ENCODE measurements at places on chromosomes 6 and 20.
A peak's percentile ranks its signal among the peaks of the same experiment; 100 is the strongest.

GRCh38 chr20:17956099-17956685 lies 12.4 kb downstream of the SNX5 start:
- no peak for DNase-seq

DNA sequence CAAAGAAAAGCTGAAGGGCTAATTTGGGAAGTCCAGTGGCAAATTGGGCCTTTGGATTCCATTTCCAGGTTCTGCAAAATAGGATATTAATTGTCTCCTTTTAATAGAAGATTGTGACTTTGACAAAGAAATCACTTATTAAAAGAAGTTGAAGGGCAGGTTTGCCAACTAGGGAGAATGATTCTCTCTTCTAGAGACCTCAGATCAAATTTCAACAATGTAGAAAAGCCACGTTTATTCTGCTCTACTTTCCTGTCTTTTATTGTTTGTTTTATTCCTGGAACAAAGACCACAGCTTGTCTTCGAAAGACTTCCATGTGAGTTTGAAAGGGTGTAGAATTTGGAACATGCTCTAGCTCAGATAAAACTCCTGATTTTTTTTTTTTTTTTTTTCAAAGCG lies 65.5 kb upstream of the PRL start:
- DNase-seq = no peak

GRCh38 chr20:44146272-44146671 lies 40.7 kb downstream of the JPH2 start:
- DNase-seq = no peak

- DNase-seq = no peak
These were observed 93.1 kb downstream of the RNF182 start for GRCh38 chr6:14017626-14018475.

GRCh38 chr20:51484141-51484815 lies 58.2 kb downstream of the NFATC2 start:
- no peak for DNase-seq

GRCh38 chr6:129539032-129539431 lies 170.9 kb downstream of the ARHGAP18 start:
- no peak for DNase-seq

DNA sequence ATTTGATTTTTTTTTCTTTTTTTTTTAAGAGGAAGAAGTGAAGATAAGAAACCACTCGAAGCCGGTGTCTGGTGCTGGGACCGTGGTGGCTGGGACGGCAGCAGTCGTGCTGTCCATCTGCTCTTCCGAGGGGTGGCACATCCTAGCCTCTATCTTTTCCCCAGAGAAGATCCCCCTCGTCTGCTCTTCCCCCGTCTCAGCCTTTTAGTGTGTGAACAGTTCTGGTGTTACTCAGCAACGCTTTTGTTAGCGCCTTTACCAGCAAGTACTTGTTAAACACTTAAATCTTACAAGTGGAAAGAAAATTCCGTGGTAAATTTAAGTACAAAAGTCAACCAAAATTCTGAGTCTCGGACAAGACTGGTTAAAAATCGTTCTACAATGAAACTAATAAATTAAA lies 90.1 kb downstream of the RSPH3 start:
- no peak for DNase-seq

- DNase-seq = no peak
These were observed 33.7 kb upstream of the PAQR8 start for GRCh38 chr6:52328303-52328662.

- peak; percentile 47 for DNase-seq
These were observed 14.5 kb upstream of the SIRPG start for GRCh38 chr20:1671891-1672669.

GRCh38 chr6:38528196-38528965 lies 111.3 kb downstream of the BTBD9 start:
- DNase-seq = no peak

- peak; percentile 9 for DNase-seq
These were observed 50.6 kb upstream of the SLC32A1 start for GRCh38 chr20:38673725-38674091.

- no peak for DNase-seq
These were observed 186.9 kb upstream of the CDYL start for GRCh38 chr6:4589295-4589694.

- DNase-seq = no peak
These were observed 2.1 kb downstream of the FAM110A start for GRCh38 chr20:835608-836045.

- no peak for DNase-seq
These were observed 174.0 kb downstream of the RNF144B start for GRCh38 chr6:18561037-18561750.

DNA sequence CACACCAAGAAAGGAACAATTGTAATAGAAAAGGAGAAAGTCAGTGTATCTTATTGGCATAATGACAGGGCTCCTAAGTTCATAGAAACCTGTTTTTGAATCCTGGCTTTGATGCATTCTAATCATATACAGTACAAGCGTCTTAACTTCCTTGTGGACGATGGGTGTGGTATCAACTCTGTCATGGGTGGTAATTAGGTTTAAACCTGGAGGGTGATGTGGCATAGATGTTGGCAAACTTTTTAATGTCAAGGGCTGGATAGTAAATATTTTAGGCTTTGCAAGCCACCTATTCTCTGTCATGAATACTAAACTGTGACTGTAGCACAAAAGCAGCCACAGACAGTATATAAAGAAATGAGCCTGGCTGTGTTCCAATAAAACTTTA lies 138.7 kb upstream of the EDN1 start:
- no peak for DNase-seq

DNA sequence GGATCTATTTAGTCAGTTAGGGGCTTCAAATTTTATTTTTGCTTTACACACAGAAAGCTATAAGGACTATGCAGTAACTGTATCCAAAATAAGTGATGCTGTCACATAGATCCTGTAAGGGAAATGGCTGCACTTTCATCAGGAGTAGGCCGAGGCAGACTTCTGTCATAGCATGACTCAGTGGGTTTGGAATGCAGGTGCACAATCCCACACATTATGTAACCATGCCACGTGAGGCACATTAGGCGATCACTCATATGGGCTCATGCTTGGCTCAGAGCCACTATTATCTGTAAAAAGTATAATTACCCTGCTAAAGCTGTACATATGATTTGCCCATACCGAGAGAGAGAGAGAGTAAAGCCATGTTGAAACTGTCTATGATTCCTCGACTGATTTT lies 1189.4 kb upstream of the EYS start:
- no peak for DNase-seq

GRCh38 chr20:33839591-33839990 lies 28.4 kb downstream of the CHMP4B start:
- DNase-seq = no peak

DNA sequence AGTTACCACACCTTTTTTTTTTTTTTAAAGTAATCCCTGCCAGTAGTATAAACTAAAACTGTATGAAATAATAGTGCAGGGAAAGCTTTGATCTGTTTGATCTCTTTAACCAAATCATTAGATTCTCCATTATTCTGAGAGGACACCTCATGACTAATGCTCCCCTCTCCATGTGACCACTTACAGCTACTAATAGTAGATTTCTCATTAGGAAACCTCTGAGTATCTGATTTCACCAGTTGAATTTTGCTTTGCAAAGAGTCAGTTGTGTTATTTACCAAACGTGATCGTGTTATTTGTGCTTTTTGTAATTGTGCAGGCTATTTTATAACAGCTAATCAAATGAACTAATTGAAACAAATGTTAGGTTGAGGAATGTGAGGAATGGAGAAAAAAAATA lies 12.5 kb downstream of the CASP8AP2 start:
- DNase-seq = no peak

- DNase-seq = no peak
These were observed 112.2 kb downstream of the SYCP2 start for GRCh38 chr20:59821201-59821600.

GRCh38 chr6:155349956-155350355 lies 35.7 kb upstream of the TFB1M start:
- no peak for DNase-seq

DNA sequence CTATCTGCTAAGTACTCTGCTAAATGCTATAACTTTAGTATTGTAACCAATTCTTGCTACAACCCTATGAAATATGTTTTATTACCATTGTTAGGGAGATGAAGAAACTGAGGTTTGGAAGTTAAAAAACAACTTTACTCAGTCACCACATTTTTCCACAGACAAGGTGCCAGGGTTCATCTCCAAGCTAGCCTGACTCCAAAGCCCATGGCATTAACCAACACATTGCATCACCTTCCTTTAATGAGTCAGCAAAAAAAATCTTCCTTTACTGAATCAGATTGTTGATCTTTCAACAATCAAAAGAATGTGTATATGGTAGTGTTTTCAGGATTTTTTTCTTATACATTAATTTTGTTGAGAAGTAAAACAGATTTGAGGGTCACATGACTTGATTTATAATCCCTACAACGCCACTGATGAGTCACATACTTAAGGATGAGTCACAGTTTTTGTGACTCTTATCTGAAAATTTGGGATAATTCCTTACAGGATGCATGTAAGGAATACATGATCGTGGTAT lies 41.5 kb downstream of the MAN1A1 start:
- DNase-seq = peak; percentile 31

GRCh38 chr6:108581932-108582475 lies 21.3 kb downstream of the FOXO3 start:
- DNase-seq = no peak

DNA sequence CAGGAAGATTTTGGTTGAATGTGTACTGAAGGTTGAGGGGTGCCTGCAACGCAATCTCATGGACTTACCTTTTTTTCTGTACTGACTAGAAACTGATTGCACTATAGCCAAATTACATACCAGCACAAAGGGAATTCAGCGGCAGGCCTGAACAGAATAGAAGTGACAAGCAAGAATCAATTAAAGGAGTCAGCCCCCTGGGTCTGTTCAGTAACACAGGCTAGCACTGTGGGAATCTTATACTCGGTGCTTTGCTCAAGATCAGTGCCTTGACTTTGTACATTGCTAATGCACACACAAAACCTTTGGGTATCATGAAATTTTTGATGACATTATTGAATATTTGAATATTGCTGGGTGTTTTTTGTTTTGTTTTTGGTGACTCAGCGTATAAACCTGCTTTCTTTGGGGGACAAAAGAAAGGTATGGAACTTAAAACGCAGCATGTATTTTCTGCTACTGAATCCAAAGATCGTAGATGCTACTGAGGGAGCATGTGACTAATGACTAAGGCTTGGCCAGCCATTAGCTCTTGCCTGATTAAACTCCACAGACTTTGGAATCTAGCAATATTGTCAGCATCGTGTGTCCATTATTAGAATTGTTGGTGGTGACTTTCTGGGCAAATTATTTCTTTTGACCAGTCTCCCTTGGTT lies 236.6 kb downstream of the ARID1B start:
- DNase-seq = no peak

GRCh38 chr20:60306551-60306950 lies 348.3 kb downstream of the CDH26 start:
- DNase-seq = no peak

- DNase-seq = no peak
These were observed 195.3 kb downstream of the SYNE1 start for GRCh38 chr6:152441902-152442301.

DNA sequence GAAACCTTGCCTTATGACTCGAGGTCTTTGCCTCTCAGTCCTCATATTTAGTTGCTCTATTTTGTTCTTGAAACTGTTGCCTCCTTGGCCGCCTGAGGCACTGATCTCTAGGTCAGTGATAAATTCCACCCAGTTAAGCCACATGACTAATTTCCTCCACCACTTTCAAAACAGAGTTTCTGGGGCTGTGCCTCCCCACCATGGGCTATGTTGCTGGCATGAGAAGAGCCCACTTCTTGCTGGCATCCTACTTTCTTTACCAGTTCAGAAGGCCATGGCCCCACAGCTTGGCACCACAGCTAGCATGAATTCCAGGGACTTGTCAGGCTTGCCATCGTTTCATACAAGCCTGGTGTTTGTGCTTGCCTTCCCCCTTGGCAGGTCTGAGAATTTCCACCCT lies 361.4 kb upstream of the JAG1 start:
- no peak for DNase-seq

- DNase-seq = no peak
These were observed 129.2 kb upstream of the PCSK2 start for GRCh38 chr20:17097603-17098002.

DNA sequence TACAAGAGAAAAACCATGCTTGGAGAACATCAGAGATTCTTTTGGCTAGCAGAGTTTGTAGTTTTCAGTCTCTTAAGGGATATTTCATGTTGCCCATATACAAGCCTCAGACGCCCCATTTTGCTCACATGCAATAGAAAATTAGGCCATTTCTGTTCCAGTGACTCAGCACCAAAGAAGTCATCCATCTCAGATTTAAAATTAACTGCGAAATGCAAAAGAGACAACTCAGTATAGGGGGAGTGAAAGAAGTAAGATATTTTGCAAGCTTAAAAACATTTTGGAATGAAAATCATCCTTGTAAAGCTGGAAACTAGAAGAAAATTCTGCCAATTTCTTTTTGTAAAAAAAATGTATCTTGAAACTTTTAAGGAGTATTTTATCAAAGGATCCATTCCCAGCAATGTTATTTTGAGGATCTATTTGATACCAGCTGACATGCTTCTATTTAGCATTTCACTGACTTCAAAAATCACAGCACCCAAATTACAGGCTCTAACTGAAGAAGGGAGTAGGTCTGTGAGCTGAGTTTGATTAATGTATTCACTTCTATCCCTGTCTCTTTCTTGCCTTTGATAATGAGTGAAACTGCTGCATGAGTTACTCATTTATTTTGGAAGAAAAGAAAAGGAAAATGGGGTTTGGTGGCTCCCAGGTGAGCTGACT lies 223.7 kb upstream of the SULF2 start:
- DNase-seq = no peak

DNA sequence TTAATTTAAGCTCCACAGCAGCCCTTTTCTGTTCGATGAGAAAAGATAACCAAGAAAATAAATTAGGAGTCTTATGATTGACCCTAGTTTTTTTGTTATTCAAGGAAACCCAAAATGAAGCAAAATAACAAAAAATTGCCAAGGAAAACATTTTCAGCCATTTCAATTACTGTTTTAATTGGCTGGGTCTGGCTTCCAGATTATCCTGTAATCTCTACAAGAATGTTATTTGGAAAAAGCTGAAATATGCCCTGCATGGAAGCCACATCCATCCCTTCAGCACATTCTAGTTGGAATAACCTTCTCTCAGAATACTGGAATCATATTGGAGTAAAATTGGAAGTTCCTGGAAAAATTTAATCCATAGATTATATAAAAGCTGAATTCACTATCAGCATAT lies 191.1 kb upstream of the CCN2 start:
- no peak for DNase-seq

DNA sequence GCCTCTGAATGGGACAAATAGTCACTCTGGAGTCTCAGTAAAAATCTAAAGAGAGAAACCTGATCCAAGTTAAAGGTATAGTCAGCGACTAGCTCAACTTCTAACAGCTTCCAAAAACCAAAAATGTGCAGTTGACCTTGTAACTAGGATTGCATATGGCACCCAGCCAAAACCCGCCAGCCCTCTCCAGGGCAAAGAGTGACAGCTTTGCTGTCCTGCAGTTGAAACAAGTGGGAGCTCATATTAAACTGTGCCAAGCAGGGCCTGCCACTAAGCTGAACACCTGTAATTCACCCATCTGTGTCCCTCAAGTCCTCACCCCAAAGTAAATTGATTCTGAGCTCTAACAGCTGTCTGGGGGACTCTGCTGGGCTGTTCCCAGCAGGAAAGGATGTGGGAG lies 695.3 kb downstream of the MAFB start:
- no peak for DNase-seq

GRCh38 chr6:39941820-39942219 lies 7.6 kb upstream of the MOCS1 start:
- DNase-seq = no peak

Data from activated CD4-positive, alpha-beta T cell treated with anti-CD3 and anti-CD28 coated beads, Interleukin-2, Interleukin-6, amounts not matched to agents 100 ng/mL and 50 ng/mL, durations not matched to agents 16 hours and 8 hours (primary cell).